ENCODE measurements at places on chromosomes 16 and 17.
A peak's percentile ranks its signal among the peaks of the same experiment; 100 is the strongest.

GRCh38 chr16:47506800-47507199, 45.7 kb downstream of the PHKB start:
- no peak for DNase-seq
- peaks cover 7% of the 10 kb centered on the region for H3K4me1 ChIP-seq
- peaks cover 38% of the 10 kb centered on the region for H3K36me3 ChIP-seq
- no peaks in the 10 kb centered on the region for H3K27me3 ChIP-seq
- H3K27ac ChIP-seq: peak overlapping the region; percentile 61

DNA sequence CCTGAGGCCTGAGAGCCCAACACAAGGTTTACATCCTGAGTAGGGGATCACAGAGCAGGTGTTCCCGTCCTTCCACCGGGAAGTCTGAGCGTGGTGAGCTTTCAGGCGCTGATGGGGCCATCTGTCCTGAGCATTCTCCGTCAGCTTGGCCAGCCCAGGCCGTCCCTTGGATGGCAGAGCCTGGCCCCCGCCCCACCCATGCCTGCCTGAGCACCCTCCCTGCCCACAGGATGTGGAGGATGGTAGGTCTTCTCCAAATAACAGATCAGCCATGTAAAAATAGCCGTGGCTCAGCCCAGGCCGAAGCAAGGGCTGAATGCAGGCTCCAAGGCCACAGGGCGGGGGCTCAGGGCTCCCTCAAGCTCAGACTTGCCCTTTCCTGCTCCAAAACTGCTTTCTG, 20.2 kb downstream of the SPNS2 start:
- H3K36me3 ChIP-seq: no peaks in the 10 kb centered on the region
- H3K4me3 ChIP-seq: no peak overlapping the region
- H3K27me3 ChIP-seq: no peaks in the 10 kb centered on the region
- no peaks in the 10 kb centered on the region for H3K4me1 ChIP-seq
- no peak for DNase-seq
- H3K27ac ChIP-seq: no peak overlapping the region

- peaks cover 28% of the 10 kb centered on the region for H3K4me1 ChIP-seq
- no peak overlapping the region for H3K27ac ChIP-seq
- H3K4me3 ChIP-seq: no peak overlapping the region
- peaks cover 21% of the 10 kb centered on the region for H3K36me3 ChIP-seq
- peaks cover 62% of the 10 kb centered on the region for H3K27me3 ChIP-seq
Observed at GRCh38 chr17:77857613-77858012, 100.9 kb upstream of the TNRC6C start.

GRCh38 chr16:69932691-69933392, 18.3 kb upstream of the CLEC18A start:
- no peak overlapping the region for H3K27ac ChIP-seq
- H3K4me1 ChIP-seq: no peaks in the 10 kb centered on the region
- H3K36me3 ChIP-seq: peaks cover 8% of the 10 kb centered on the region
- no peak overlapping the region for H3K4me3 ChIP-seq

GRCh38 chr16:59108374-59108773, 374.3 kb upstream of the GOT2 start:
- no peaks in the 10 kb centered on the region for H3K36me3 ChIP-seq
- H3K27me3 ChIP-seq: no peaks in the 10 kb centered on the region
- H3K4me1 ChIP-seq: no peaks in the 10 kb centered on the region
- DNase-seq: no peak
- no peak overlapping the region for H3K27ac ChIP-seq

DNA sequence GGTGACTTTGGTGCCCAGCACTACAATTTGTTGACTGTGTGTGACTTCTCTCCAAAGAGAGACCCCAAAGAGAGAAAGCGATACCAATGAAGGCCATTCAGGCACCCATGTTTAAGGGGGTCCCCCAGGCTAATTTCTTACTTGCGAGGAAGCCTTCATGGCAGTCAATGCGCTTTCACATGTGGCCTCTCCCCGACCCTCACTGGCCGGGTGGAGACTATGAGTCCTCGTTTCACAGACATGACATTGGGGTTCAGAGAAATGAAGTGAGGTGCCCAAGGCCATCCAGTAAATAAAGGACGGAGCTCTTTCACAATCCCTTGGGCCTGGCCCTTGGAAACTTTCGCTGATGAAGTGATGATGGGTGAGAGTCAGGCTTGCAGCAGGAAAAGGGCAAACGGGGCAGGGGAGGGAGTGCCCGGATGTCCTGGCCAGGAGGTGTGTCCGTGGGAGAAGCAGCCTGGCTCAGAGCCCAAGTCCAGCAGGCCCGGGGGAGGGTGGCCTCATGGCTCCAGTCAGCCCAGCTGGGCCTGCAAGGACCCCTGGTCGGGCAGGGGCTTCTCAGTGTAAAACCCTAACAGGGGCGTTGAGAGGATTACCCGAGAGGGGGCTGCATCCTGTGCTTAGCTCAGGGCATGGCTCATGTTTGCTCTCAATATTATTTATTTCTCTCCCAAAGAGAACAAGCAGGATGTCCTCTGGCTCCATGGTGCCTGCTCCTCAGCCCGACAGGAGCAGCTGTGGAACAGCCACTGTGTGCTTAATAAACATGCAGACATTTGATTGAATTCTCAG, 14.7 kb downstream of the TBX2 start:
- H3K4me1 ChIP-seq: peaks cover 21% of the 10 kb centered on the region
- H3K27me3 ChIP-seq: peaks cover 52% of the 10 kb centered on the region
- H3K36me3 ChIP-seq: no peaks in the 10 kb centered on the region
- H3K27ac ChIP-seq: no peak overlapping the region
- H3K4me3 ChIP-seq: no peak overlapping the region

DNA sequence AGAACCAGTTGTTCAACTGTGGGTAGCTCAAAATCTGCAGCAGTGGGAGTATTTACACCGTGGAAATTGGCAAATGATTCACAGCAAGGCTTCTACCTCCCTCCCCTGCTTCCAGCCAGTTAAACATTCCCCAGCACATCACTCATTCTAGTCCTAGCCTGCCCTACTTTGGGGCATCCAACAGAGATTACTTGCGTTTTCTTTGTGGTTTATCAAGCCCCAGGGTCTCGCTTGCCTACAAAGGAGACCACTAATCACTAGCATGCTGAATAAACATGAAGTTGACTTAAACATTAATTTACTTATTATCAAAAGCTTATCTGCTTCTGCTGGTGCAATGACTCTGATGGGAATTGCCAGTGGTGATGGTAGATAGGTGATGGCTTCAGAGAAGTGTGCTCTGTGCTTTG, 94.5 kb downstream of the MARF1 start:
- no peaks in the 10 kb centered on the region for H3K4me1 ChIP-seq
- H3K4me3 ChIP-seq: no peak overlapping the region
- no peak for DNase-seq
- H3K27me3 ChIP-seq: no peaks in the 10 kb centered on the region

DNA sequence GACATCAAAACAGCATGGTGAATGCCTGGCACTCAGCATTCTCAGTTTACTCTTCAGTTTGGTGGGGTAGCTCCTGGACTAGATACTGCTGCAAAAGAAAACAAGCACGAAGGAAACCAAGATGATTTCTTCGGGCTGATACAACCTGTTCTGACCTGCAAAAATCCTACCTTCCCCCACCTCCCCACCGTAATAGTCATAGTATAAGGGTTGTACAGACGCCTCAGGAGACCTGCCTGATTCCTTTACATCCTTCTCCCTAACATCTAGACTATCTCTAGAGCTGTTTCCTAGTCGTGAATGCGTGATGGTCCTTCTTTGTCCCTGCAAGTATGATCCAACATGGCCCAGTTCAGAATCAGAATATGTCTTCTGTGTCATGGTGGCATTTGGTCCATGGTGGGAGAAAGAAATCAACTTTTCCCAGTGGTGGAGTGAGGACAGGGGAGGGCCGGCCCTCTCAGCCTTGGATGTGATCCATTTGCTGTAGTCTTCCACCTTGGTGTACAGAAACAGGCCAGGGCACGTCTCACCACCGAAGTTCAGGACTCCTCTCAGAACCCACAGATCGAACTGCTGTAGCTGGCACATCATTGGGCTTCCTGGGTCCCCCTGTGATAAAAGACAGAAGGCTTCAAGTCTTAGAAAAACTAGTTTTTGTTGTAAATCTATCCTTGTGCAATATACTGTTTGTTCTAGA, 14.5 kb downstream of the PRSS54 start:
- no peaks in the 10 kb centered on the region for H3K36me3 ChIP-seq
- peaks cover 9% of the 10 kb centered on the region for H3K27me3 ChIP-seq
- H3K4me3 ChIP-seq: no peak overlapping the region
- DNase-seq: no peak

DNA sequence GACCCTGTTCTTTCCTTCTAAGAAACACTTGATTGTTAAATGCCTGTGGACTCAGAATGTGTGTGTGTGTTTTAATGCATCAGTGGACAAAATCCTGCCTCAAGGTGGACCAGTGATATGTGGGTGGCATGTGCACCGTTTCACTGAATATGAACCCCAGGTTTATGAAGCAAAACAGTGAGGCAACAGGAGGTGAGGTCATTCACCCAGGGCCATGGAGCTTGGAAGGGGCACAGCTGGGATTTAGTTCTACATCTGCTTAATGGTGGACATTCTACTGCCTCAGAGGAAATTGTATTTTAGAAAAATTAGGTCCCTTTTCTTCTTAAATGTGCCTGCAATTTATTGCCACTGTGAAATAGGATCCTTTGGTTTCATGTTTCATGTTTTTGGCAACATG, 549.5 kb upstream of the EEF2KMT start:
- H3K36me3 ChIP-seq: no peaks in the 10 kb centered on the region
- no peaks in the 10 kb centered on the region for H3K4me1 ChIP-seq
- H3K27me3 ChIP-seq: no peaks in the 10 kb centered on the region

Data from naive B cell (primary cell).